ENCODE measurements at places on chromosomes 7 and 10.
A peak's percentile ranks its signal among the peaks of the same experiment; 100 is the strongest.

DNA sequence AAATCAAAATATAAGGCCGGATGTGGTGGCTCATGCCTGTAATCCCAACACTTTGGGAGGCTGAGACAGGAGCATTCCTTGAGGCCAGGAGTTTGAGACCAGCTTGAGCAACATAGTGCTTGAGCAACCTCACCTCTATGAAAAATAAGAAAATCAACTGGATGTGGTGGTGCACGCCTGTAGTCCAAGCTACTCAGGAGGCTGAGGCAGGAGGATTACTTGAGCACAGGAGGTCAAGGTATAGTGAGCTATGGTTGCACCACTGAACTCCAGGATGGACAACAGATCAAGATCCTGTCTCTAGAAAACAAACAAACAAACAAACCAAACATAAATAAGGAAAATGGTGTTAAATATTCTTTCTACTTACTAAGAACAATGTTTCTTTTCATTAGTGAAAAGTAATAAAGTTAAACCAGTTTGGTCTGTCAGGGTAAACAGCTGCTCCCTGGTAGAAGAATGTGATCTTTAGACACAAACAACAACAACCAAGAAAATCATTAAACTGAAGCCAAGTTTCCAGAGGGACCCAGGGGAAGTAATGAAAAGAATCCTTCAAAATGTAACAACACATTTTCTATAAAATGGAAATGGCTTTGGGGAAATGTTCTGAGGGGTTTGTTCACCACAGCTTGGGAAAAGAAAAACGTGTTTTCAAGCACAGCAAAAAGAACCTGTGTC is 17.5 kb upstream of the BAG3 start:
- no peak for DNase-seq

DNA sequence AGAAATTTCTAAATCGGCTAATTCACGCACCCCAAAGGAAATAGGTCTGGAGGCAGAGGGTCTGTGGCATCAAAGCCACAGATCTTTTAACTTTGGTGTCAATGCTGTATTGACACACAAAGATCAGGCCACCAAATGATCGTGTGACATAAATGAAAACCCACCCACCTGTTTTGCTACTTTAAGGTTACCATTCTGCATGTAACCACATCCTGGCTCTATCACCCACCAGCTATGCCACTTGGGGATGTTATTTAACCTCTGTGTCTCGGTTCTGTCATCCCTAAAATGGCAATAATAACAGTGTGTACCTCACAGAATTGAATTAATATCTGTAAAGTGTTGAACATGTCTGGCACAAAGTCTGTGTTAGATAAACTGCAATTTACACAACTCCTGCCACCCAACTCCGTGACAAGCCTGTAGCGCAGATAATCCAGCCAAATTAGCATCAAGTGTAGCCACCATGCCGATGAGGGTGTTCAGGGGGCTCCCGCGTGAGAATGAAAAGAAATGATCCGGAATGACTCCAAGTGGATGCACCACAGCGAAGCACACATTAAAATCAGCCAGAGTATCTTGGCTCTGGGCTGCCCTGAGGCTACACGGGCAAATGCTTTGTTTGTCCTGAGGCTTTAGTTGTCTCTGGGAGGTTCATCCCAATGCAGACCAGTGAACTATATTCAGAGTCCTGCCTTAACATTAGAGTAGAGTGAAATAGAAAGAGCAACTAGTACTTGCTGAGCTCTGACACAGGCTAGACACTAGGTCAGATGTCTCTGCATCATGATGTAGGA is 158.4 kb upstream of the NEBL start:
- DNase-seq: no peak

- peak; percentile 72 for DNase-seq
Measured at GRCh38 chr7:131945313-131945911, 389.0 kb upstream of the PODXL start.

- no peak for DNase-seq
Measured at GRCh38 chr10:35722226-35722625, 80.1 kb upstream of the FZD8 start.

GRCh38 chr7:70674571-70675010 is 457.4 kb upstream of the GALNT17 start:
- DNase-seq: no peak

DNA sequence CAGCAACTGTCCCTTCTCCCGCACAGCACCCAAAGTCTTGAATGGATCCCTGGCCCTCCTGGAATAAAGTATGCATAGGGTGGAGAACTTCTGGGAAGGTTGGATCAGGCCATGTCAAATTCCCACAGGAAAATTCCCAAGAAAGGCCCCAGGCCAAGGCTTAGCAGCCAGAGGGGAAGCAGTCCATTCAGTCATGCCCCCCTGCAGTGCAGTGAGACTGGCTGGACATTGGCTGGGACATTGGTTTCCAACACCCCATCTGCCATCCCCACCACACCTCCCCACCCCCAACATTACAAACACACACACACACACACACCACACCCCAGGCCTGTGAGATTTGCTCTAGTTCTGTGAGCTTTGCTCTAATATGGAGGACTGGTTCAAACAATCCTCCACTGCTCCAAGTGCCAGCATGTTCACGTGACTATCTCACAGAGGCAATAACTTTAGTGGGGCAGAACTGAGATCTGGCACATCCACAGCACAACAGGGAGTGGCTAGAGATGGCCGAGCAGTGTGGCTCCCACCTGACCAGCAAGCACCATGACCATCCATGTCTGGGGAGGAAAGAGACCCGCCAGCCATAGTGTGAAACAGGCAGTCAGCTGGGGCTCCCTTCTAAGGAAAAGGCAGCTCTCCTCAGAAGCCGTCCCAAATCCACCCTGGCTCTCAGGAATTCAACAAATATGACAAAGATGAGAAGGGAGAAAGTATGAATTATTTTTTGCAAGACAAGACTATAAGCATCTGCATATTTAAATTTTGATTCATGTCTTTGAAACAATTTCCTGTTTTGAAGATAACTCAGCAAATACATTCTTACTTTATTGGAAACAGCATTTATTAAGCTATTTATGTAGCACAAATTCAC is 6.7 kb upstream of the FAM170B start:
- no peak for DNase-seq

- no peak for DNase-seq
Measured at GRCh38 chr10:74165530-74165901, 14.5 kb downstream of the ADK start.

GRCh38 chr10:70233939-70234300 is 691 bp upstream of the PPA1 start:
- no peak for DNase-seq

GRCh38 chr7:113161050-113161449 is 42.7 kb upstream of the SMIM30 start:
- DNase-seq: no peak

DNA sequence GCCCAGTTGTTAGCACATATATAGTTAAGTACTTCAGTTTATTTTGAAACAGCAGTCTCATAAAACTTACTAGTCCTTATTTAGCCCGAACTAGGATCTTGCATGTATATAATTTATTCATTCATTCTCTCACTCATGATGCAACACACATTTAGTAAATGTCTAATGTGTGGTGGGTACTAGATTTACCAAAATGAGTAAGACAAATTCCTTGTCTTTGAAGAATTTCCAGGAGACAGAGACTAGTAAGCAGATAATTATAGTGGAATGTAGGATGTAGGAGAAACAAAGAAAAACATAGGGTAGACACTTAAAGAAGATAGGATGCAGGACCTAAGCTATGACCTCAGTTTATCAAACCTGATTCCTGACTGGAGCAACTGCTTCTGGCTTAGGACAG is 120.2 kb upstream of the AMPH start:
- no peak for DNase-seq

- DNase-seq: no peak
Measured at GRCh38 chr7:125125315-125125714, 195.7 kb upstream of the POT1 start.

- no peak for DNase-seq
Measured at GRCh38 chr7:38934536-38934935, 25.5 kb upstream of the VPS41 start.

- peak; percentile 69 for DNase-seq
Measured at GRCh38 chr7:47818796-47819606, 129.3 kb downstream of the PKD1L1 start.

Data from GM10248 (cell line).